ENCODE measurements at places on chromosomes 6 and 20.

GRCh38 chr6:43970913-43971775, 156.1 kb downstream of the MRPL14 start:
- no peak for DNase-seq

DNA sequence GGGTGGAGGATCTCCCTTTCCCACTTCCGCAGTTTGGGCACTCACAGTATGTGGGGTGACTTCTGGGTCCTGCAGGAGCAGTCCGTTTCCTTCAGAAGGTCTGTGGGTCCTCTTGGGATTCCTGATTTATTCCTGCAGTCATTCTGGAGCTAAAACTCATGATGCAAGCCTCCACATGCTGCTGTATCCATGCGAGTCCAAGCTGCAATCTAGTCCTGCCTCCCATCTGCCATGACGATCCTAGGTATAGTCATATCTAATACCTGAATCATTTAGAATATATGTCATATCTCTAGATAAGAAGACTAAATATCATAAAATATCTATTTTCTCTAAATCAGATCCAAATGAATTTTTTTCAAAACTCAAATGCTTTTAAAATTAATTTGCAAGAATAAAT, 103.4 kb upstream of the AHI1 start:
- DNase-seq: no peak

DNA sequence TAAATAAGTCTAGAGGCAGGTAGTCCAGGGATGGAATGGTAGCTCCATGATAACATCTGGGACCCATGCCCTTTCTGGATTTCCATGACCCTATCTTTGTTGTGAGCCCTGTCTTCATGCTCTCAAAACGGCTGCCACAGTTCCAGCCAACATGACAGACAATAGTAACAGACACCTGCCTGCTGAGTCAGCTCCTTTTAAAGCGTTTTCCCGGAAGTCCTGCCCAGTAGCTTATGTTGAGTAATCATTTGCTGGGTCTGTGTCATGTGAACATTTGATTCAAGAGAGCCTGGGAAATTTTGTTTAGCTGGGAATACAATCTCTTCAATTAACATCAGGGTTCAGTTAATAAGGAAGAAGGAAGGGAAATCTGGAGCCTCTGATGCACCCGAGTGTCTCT, 262.2 kb upstream of the SULF2 start:
- no peak for DNase-seq

GRCh38 chr6:70667256-70667710, 400 bp upstream of the SMAP1 start:
- DNase-seq: no peak

GRCh38 chr6:91708534-91708933, 1121.7 kb upstream of the MAP3K7 start:
- DNase-seq: no peak

GRCh38 chr6:111817451-111818120, 55.7 kb downstream of the FYN start:
- no peak for DNase-seq

GRCh38 chr6:129683601-129684322, 26.2 kb downstream of the ARHGAP18 start:
- peak; percentile 67 for DNase-seq

- DNase-seq: no peak
These were observed 476.8 kb upstream of the ADGRB3 start for GRCh38 chr6:68158256-68158655.

- no peak for DNase-seq
These were observed 135.1 kb downstream of the FAM83B start for GRCh38 chr6:54981647-54982046.

DNA sequence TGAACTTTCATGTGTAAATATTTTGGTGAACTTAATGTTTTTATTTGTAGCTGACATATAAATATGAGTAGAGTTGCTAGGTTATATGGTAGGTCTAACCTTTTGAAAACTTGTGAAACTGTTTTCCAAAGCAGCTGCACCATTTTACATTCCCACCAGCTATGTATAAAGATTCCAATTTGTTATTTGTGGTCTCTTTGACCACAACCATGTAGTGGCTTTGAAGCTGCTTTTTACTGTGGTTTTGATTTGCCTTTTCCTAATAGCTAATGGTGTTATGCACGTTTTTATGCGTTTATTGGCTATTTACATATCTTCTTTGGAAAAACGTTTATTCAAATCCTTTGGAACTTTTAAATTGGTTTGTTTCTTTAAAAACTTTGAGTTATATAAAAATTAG, 10.3 kb downstream of the CST3 start:
- DNase-seq: no peak

- DNase-seq: no peak
These were observed 105.3 kb upstream of the CDYL start for GRCh38 chr6:4670824-4671409.

- DNase-seq: no peak
These were observed 61.4 kb upstream of the APCDD1L start for GRCh38 chr20:58576603-58576970.

- DNase-seq: no peak
These were observed 603.5 kb downstream of the UTRN start for GRCh38 chr6:144888621-144889020.

DNA sequence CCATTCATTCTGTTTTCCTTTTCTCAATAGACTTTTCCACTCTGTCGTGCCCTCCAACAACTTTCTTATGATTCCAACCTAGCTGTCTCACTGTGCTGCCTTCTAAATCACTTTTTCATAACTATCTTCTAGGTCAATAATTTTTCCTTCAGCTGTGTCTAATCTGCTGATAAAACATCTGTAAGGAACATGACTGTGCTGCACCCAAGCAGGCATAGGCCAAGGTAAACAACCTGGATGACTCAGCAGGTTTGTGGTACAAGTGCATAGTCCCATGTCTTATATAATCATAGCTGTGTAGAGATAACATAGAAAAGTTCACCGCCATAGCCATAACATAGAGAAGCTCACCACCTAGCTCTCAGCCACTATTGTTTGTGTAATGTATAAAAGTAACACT, 332.3 kb downstream of the PLCB1 start:
- no peak for DNase-seq

DNA sequence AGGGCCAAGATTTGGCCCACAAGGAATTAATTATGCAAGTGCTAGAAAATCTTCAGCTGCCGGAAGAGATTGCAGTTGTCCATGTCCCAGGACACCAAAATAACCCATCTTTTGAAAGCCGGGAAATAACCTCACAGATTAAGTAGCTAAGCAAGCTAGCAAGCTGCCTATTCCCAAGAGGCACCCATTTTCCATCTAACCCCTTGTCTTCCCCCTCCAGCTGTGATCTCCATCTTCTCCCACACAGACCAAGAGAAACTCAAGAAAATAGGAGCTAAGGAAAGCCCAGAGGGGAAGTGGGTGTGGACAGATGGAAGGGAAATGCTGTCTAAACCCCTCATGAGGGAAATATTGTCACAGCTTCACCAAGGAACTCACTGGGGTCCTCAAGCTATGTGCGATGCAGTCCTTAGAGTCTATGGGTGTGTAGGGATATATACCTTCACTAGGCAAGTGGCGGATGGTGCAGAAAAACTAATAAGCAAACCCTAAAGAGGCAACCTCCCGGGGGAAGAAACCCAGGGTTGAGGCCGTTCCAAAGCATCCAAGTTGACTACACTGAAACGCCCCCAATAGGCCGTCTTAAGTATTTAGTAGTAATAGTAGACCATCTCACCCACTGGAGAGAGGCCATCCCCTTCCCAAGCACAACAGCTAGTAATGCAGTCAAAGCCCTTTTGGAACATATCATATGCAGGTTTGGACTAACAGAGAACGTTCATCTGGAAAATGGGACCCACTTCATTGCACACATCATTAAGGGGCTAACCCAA, 64.3 kb upstream of the PRSS16 start:
- no peak for DNase-seq

GRCh38 chr6:52381249-52381648, 19.3 kb downstream of the PAQR8 start:
- DNase-seq: no peak

- no peak for DNase-seq
These were observed 318.9 kb downstream of the BTBD9 start for GRCh38 chr6:38320843-38321242.

DNA sequence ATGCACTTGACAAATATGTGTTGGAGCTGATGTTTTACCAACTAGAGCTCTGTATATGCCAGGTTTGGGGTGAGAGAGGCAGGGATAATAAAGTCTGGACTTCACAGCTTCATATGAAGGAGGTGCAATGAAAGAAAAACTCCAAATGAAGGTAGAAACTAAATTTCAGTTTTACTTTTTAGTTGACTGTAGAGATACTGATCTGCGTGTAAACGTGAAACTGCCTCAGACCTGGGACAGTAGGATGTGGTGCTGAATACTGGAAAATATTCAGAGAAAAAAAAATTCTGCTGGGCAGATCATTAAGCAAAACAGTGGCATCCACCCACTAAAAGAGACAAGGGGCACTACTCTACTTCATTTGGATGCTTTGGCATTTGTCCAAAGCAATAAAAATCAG, 94.5 kb downstream of the BACH2 start:
- no peak for DNase-seq

- DNase-seq: no peak
These were observed 33.0 kb downstream of the BACH2 start for GRCh38 chr6:90263633-90264032.

- DNase-seq: no peak
These were observed 754.7 kb upstream of the NRSN1 start for GRCh38 chr6:23371132-23371915.

DNA sequence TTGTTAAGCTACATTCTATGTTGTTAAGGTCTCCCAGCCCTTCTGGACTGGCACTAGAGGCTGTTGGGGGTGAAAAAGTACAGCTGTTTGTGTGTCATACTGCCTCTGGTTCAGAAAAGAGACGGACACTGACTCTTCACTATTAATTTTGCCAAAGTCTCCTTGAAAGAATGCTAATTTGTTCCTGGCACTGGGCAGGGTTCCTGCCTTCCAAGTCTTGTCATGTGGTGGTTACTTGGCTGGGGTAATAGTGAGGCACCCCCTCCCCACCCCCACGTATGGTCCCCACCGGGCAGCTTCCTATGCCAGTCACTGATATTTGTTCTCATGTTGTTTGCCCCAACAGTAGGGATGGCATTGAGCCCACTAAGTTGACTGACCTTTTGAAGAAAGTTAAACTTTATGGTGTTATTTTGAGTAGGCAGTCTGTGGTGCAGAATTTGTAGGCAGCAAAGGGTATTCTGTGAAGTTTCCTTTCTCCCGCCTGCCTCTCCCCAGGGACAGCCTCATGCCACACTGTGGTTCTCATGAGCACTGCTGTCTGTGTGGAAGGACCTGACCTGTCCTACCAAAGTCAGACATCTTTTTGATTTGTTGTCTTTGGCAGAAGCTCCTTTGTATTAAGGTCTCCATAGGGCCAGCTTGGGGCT, 8.7 kb downstream of the CDS2 start:
- no peak for DNase-seq

DNA sequence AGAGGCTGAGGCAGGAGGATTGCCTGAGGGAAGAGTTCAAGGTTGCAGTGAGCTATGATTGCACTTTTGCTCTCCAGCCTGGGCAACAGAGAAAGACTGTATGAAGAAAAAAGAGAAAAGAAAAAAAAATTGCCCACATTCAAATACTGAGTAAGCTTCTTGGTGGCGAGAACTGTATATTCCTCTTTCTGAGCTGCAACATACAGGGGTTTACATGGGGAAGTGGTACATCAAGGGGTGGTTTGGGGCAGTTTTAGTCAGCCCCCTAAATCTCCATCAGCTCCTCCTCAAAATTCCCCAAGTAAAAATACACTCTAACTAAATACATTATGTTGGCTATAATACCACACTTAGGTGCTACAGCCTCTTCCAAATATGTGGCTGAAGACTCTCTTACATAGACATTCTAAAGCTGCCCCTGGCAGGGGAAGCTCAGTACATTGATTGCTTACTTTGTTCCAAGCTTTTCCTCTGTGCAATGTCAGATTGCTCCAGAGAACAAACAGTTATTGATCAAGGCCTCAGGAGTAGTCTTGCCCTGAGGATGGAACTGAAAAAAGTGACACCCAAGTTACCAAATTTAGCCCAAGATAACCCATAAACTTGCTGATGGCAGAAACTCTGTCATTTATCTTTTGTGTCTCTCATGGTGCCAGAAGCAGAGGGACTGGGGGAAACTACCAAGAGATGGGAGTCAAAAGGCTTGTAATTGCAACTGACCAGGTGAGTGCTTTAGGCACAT, 107.4 kb upstream of the RIPOR2 start:
- no peak for DNase-seq

DNA sequence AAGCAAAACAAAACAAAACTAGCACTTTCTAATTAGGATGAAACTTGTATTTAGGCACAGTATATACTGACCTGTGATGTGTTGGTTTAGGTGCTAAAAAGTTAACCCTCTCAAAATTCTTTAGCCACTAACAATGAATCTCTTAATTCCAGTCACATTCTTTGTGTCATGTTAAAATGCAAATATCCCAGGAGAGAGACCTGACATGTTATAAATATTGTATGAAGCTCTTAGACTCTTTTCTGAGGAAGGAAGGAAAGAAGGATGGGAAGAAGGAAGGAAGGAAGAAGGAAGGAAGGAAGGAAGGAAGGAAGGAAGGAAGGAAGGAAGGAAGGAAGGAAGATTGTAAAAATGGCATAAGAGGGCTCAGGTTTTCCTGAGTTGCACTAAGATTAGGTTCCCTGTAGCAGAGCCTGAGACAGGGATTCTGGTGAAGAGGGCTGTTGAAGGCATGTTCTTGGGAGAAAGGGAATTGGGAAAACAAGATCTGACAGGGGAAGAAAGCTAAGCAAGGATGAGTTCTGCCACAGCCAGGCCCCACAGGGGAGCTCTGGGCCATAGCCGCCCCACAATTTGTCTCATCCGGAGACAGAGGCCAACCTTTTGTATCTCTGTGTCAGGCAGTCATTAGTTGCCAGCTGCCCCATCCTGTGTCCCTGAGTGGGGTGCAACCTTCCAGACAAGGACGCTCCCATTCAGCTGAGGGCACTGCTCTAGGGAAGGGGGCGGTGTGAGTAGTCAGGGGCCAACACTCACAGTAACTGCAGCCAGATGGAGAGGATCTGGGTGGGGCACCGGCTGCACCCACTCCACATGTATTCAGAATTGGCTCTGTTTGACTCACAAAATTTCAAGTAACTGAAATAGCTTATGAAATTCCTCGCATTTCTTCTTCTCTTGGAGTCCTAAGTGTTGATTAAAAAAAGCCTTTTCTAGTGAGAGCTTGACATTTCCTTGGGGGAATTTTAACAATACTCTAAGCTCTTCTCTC, 189.3 kb upstream of the ARG1 start:
- no peak for DNase-seq

- DNase-seq: no peak
These were observed 23.5 kb downstream of the METTL24 start for GRCh38 chr6:110334423-110335180.

GRCh38 chr20:51046021-51046985, 23.4 kb upstream of the KCNG1 start:
- DNase-seq: no peak

- DNase-seq: no peak
These were observed 47.4 kb upstream of the CCDC28A start for GRCh38 chr6:138726066-138726756.

GRCh38 chr6:133553652-133554051, 312.5 kb downstream of the EYA4 start:
- no peak for DNase-seq

Measured in stimulated activated CD4-positive, alpha-beta T cell treated with anti-CD3 and anti-CD28 coated beads, Interleukin-2, amount 100 ng/mL, for 4 hours (primary cell).